GOT3 (cell line): ENCODE measurements at places on chromosomes 12 and 14.

DNA sequence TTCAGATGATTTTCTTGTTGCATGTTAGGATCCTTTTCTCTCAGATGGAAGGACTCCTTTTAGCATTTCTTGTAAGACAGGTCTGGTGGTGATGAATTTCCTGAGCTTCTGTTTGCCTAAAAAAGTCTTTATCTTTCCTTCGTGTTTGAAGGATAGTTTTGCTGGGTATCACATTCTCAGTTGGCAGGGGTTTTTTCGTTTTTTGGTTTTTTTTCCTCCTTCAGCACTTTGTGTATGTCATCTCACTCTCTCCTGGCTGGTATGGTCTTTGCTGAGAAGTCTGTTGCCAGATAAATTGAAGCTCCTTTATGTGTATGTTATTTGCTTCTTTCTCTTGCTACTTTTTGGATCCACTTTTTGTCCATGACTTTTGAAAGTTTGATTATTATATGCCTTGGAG lies 15.6 kb upstream of the TXNRD1 start:
- DNase-seq: no peak

DNA sequence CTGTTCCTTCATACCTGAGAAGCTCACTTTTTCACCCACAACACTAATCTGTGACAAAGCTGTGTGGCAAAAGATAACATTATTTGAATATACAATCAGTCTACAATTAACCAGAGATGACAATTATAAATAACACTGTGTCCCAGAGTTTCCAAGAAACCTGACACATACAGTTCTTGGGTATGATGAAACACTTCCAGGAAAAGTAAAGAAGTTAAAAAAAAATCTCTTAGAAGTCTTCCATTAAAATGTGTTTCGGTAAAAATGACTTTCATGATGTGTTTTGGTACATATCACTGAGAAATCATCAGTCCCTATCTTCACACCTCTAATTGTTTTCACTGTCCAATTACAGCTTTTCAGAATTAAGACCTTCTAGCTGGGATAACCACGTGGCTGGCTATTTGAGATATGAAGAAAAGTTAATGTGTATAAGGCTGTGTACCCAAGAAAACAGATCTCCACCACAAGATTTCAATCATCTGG lies 390.2 kb downstream of the SOX5 start:
- no peak for DNase-seq

DNA sequence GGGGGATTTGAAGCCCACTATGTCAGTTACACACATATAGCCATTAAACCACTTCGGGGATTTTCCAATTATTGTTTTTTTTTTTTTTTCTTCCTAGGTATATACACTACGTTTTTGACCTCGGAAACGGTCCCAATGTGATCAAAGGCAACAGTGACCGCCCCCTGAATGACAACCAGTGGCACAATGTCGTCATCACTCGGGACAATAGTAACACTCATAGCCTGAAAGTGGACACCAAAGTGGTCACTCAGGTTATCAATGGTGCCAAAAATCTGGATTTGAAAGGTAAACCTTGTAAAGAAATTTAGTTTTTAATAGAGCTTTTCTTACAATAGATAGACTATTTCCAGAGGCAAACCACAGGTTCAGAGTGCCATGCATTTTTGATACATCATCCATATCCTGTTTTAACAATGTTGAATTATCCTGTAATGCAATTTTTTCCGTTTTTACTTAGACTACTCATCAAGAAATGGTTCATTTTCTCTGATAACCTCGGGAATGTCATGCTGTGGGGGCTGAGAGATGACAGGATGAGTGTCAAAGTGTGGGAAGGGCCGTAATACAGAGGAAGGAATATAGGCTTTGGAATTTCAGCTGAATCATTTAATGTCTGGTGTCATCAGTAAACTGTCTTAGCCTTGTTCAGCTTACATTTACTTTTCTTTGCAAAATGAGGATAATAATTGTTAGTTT lies 797.1 kb downstream of the NRXN3 start:
- no peak for DNase-seq

DNA sequence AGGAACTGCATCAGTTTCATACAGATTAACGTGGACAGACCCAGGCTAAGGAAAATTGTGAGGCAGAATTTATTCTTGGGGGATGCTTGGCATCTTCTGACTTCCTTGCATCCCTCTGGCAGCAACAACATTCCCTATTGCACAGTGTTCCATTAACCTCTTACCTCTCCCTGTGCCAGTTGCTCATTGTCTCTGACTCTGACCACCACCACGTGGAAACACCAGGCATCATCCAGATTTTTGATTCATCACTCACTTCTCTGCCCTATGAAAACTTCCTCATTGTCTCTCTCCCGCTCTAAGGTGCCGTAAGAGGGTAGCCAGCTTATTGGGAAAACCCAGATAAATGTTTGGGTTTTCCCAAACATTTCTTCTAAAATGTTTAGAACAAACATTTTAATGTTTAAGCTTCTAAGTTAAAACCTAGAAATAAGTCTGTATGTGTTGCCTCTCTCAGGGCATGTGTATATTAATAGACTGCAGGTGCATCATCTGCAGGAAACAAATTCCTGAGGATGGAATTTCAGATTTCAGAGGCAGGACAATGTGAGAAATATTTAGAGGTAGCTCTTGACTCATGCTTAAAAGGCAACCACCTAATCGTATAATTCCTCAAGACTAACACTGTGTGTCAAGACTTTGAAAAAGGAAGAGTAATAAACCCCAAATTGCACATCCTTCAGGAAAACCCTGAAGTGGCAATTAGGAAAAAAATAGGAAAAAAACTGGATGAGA lies 64.5 kb upstream of the SLC35F4 start:
- no peak for DNase-seq

DNA sequence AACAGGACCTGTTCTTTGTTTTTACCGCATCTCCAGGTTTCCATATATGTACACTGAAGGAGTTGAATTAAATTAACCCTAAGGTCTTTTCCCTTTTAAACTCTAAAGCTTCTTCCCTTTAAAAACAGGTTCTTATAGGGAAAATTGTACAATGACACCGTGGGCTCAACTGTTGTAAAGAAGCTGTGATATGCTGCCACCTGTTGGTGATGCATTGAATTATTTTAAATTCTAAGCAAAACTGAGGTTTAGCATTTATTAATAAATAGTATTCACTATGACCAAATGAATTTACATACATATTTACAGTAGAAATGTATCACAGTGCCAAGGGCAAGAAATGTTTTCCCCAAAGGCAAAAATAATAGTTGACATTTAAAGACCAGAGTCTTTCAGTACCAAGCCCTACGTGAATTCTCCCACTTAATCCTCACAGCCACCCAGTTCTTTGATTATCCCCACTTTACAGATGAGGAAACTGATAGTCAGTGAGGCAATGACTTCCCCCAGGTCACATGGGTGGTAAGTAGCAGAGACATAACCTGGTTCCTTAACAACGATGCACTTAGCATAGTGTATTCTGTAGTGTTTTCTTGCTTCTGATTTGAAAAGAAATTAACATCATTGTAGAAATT lies 35.7 kb upstream of the TMEM263 start:
- no peak for DNase-seq

DNA sequence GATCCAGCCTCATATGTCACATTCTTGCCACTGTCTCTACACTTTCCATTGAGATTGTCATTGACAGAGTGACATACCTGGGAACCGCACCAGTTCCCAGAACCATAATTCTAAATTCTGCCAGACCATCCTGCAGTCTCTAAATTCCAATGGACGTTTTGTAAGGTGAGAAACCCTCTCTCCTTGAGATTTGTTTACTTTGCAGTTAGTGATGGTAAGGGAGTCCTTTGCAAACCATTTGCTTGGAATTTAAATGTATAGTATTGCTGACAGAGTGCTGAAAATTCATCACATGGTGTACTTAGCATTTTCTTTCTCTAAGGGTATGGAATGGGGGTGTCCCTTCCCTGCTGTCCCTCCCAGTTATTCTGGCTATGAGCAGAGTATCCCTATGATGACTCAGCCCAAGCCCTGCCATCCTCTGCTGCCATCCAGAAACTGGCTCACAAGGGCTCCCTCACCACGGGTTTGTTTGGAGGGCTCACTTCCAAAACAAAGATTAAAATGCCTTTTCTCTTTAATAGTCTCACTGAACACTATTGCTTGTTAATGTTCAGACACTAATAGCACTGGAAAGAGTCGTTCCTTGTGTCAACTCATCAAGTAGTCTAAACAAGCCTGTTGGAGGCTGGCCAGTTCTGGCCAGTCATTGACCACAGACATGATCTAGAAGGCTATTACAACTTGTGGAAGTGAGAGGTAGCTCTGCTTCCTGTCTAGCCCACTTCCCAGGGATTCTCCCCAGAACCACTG lies 129.0 kb upstream of the HMGA2 start:
- peak; percentile 17 for DNase-seq

DNA sequence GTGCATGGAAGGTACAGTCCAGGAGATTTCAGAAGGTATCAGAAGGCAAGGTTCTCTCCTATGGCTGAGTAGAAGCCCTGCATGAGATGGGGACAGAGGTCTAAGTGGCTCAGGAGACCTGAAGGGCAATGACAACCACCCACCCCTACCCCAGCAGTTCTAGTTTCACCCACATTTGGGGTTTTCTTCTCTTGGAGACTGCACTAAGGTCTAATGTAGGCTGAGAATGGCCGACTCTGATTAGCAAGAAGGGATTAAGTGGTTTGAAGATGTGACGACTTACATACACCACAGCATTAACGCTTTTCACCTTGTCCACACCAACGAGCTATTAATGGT lies 71.7 kb upstream of the SOX5 start:
- no peak for DNase-seq

GRCh38 chr12:28652239-28652638 lies 462.0 kb downstream of the CCDC91 start:
- DNase-seq: no peak

GRCh38 chr12:92601176-92601575 lies 101.6 kb upstream of the PLEKHG7 start:
- DNase-seq: no peak

GRCh38 chr14:57987596-57988300 lies 121.9 kb upstream of the SLC35F4 start:
- no peak for DNase-seq

- DNase-seq: no peak
Measured at GRCh38 chr12:16261944-16262475, 15.5 kb downstream of the SLC15A5 start.

DNA sequence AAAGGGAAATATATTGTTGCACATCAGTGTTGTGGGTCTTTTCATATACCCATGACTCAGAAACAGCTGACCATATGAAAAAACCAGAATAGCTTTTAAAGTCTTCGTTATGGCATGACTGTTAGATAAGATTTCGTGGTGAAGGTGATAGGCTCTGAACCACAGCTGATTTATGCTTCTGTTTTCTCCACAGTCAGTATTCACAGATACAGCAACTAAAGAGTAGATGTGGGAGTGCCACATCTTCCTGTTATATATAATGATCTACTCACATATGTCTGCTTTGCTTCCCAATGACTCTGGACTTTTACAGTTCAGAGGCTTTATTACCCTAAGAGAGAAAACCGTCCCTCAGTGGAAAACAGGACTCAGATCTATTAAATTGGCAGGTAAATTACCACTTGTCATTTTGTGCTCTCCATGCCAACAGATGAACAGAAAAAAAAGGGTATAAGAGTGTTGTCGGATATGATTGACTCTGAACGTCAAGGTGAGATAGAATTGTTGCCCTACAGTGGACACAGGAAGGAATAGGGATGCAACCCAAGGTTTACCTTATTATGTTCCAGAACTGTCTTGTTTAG lies 1037.1 kb downstream of the GALC start:
- DNase-seq: no peak

DNA sequence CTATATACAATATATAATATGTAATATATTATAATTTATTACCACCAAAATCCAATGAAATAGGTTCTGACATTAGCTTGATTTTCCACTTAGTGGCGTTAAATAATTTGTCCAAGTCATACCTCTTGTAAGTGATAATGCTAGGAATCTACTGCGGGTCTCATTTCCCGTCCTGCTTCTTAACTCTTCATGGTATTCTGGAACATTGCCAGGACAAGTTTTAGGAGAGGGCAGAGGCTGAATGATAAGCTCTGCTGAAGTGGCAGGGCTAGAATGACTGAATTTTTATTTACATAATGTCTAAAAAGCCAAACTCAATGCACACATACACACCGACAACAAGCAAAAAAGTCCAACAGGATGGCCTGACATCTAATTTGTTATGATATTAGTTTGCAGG lies 70.4 kb upstream of the PTPRQ start:
- DNase-seq: no peak

DNA sequence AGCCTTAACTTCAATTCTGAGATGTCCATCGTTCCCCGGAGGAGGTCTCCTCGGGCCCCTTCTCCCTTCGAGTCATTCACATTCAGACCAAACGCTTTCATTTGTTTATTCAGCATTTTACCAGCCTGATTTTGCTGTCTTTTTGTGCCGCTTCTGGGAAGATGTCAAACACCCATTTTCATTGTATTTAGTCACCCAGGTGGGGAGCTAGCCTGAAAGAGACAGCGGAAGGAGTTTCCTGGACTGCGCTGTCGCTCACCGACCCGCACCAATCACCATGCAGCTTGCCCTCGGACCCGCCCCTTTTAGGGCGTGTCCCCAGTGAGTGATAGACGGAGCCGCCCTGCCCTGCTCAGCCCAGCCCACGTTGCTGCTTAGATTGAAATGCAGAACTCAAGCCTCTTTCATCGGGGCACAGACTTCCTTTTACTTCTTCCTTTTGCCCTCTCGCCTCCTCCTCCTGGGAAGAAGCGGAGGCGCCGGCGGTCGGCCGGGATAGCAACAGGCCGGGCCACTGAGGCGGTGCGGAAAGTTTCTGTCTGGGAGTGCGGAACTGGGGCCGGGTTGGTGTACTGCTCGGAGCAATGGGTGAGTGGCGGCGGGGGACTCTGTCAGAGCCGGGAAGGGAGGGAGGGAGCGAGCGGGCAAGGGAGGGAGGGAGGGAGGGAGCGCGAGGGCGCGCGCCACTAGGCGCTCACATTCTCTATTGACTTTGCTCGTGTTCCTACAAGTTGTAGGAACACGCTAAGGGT lies at the start of gene PAX9:
TSS of gene PAX9 (plus strand) at position 355 of the 752 bp plus-strand sequence. CDS start at position 585, 230 bp downstream.
- peak; percentile 46 for DNase-seq
